ENCODE measurements at places on chromosomes 11 and 22.

GRCh38 chr11:106493751-106494150 is 416.3 kb downstream of the AASDHPPT start:
- DNase-seq = peak; percentile 16

DNA sequence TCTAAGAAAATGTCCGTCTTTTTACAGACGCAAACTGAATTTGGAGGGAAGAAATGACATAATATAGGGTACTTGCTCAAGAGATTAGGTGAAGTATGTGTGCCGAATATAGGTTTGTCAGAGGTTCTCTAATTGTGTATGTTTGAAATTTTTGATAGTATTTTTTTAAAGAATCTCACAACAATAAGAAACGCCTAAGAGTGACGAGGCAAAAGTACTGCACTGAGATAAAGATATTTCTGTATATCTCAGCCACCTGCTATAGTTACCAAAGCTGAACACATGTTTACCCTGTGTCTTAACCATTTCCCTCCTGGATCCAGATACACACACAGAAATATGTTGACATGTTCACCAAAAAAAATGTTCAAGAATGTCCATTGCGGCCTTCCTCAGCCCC is 92.0 kb downstream of the PRMT3 start:
- no peak for DNase-seq

DNA sequence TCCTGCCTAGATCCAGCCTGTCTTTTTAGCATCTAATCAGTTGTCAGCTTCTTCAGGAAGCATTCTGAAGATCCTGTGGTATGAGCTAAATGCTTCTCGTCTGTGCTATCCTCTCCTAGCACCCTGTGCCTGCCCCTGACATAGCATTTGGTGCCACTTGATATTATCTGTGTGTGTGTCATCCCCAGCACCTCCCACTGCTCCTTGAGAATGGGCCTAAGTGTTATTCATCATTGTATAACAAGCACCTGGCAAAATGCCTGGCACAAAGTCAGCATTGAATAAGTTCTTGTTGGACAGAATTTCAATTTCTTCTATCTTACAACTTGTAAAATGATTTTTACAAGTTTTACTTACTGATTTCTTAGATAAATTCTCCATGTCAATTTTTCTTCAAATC is 28.1 kb upstream of the OLFML1 start:
- peak; percentile 76 for DNase-seq

GRCh38 chr11:114399490-114400215 is 658 bp downstream of the C11orf71 start:
- DNase-seq = no peak

- DNase-seq = no peak
Observed at GRCh38 chr11:58622344-58622743, at the start of gene CNTF. CNTF (plus strand) TSS chr11:58622665; CDS start chr11:58622753, 88 bp downstream.

DNA sequence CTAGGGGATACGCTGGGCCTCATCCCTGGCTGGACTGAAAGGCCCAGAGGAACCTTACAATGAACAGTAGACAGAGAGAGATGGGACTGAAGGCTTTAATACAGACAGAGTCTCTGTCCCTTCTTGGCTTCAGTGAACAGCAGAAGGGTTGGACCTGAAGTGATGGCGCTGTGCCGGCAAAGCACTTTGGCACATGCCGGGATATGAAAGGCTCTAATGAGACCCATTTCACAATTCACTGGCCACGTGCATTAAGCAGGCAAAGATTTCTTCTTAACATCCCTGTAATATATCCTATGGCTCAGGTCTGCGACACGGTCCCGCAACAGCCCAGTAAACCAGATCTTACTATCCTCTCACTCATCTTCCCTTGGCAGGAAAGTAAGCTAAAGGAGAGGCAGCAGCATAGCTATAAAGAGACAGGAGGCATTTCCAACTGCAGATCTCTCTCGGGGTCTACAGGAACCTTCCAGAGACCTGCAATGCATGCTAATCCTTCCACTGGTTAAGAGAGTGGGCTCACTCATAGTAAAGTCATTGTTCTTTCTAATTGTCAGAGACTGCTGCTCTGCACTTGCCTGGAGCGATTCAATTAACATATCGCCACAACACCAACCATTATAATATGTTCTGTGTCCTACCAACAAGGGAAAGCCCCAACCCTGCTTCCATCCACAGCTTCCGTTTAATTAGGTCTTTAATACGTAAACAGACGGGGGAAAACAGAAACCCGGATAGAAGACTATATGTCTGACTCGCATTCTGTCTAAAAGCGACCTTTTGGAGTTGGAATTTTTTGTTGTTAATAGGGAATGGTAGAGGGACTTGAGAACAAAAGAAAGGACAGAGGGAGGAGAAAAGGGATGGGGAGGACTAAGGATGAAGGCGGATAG is 1179.0 kb downstream of the LRRC4C start:
- no peak for DNase-seq

GRCh38 chr11:77063861-77064260 is 2.9 kb upstream of the CAPN5 start:
- no peak for DNase-seq

GRCh38 chr11:75891947-75892739 is 77.1 kb downstream of the UVRAG start:
- no peak for DNase-seq

- no peak for DNase-seq
Observed at GRCh38 chr11:95968585-95968984, 44.7 kb upstream of the MTMR2 start.

GRCh38 chr11:41267451-41267850 is 192.0 kb downstream of the LRRC4C start:
- no peak for DNase-seq

GRCh38 chr11:7671347-7672215 is 1.7 kb downstream of the CYB5R2 start:
- DNase-seq = no peak

GRCh38 chr11:122523846-122524805 is 131.4 kb upstream of the UBASH3B start:
- DNase-seq = peak; percentile 25

DNA sequence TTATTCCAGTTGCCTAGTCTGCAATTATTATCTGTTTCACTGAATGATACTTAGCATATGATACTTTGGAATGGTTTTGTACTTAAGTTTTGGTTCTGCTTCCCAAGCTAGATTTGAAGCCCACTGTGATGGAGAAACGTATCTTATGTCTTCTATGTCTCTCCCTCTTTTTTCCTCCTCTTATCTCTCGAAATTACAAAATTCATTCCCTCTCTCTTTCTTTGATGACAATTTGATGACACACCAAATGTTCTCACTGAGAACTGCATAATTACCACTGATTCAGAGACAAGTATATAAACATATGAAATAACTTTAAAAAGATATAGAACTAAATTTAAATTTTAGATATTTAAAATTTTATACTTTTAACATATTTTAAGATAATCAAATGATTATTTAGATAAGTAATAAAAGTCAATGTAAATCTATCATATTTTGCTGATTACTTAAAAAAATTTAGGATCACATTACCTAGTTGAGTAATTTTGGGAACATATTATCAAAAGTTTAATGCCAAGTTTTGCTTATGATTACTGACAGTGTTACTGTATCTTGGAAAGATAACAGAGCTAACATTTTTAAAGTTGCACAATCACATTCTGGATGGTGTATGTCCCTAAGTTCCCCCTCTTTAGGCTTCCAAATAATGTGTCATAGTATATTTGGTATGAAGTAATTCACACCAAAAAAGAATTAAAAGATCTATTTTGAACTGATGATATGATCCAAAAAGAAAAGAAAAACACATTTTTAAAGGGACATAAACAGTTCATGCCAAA is 255.3 kb downstream of the SBF2 start:
- no peak for DNase-seq

DNA sequence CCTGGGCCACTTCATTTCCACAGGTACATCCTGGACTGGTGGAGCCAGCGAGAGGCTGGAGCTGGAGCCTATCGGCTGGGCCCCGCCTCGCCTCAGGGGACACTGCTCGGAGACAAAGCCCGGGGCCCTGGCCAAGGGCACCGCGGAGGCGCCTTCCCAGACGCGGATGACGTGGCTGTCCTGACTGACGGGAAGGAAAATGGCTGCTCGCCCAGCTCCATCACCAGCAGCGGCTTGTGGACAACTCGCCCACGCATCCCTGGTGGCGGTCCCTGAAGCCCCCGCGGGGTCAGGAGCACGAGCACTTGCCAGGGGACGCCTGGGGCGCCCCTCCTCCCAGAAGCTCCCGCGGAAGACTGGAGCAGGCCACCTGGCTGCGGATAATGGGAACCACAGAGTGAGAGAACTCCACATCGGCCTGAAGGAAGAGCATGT is 49.6 kb downstream of the CECR2 start:
- no peak for DNase-seq

DNA sequence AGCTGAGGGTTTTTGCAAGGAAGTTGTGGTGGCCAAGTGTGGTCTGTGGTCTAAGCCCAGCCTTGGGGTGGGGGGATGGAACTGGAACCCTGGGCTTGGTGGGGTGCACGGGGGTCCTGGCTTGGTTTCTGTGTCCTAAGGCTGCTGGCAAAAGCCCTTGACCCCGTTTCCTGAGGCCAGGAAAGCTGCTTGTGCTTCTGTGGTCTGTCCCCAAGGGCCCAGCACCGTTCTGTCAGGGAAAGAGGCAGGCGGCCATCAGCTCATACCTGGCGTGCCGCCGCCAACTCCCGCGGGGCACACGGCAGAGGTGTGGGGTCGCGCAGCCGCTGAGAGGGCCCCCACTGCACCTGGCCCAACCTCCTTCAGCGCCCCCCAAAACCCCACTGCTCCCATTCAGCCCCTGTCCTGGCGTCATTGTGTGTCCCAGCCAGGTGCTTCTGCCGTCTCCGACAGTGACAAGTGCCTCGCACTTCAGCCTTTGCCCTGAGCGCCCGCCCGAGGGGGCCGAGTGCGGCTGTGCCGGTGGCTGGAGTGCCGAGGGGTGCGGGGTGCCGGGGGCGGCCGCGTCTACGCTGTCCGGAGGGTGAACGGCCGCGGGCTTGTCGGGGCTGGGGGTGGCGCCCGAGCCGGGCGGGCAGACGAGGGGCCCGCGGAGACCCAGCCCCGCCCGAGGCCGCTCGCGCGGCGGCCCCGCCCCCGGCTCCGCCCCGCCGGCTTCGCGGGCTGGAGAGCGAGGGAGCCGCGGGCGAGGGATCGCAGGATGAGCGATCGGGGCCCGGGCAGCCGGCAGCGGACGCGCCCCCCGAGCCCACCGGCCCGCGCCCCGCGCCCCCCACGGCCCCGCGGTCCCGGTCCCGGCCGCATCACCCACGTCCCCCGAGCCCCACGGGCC is at the start of gene CNIH2:
Gene CNIH2 (plus strand): TSS at position 705 of the 892 bp plus-strand sequence. CDS start 282 bp downstream, outside the sequence.
- DNase-seq = no peak

- DNase-seq = peak; percentile 62
Observed at GRCh38 chr11:46210133-46210636, 67.3 kb upstream of the CREB3L1 start.

DNA sequence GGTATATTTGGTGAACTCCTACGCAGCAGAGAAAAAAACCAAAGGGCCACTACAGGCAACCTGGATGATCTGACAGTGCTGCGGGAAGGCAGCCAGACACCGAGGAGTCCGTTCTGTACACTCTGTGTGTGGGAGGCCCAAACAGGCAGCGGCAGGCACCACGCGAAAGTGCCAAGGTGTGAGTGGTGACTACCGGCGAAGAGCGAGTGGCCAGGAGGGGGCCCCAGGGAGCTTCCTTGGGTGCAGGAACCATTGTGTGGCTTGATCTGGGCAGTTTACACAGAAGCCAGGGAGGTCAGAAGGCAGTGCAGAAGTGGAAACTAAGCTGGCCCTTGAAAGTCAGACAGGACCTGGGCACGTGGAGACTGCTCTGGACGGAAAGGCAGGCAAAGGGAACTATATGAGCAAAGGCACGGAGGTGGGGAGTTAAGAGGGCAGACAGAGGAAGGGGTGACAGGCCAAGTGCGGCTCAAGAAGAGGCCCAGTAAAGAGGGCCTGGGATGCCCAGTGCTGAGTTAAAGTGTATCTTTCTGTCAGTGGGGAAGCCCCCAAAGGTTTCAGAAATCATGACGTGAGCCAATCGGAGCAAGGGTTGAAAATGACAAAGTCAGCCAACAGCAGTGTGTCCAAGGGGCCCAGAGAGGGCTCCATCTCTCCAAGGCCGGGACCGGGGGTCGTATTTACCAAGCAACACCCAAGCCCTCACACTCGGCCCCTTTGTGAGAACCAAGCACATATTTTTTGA is 10.6 kb downstream of the TMEM184B start:
- DNase-seq = no peak

DNA sequence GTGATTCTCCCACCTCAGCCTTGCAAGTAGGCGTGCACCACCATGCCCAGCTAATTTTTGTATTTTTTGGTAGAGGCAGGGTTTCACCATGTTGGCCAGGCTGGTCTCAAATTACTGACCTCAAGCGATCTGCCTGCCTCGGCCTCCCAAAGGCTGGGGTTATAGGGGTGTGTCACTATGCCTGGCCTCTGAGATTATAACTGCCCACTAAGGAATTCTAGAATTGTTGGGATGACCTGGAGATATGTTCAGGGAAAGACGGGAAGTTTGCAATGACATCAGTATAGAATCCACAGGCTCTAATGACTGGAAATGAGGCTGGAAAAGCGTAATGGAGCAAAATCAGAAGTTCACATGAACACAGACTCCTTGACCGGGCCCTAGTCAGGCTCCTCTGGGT is 62.2 kb downstream of the CLMP start:
- no peak for DNase-seq

DNA sequence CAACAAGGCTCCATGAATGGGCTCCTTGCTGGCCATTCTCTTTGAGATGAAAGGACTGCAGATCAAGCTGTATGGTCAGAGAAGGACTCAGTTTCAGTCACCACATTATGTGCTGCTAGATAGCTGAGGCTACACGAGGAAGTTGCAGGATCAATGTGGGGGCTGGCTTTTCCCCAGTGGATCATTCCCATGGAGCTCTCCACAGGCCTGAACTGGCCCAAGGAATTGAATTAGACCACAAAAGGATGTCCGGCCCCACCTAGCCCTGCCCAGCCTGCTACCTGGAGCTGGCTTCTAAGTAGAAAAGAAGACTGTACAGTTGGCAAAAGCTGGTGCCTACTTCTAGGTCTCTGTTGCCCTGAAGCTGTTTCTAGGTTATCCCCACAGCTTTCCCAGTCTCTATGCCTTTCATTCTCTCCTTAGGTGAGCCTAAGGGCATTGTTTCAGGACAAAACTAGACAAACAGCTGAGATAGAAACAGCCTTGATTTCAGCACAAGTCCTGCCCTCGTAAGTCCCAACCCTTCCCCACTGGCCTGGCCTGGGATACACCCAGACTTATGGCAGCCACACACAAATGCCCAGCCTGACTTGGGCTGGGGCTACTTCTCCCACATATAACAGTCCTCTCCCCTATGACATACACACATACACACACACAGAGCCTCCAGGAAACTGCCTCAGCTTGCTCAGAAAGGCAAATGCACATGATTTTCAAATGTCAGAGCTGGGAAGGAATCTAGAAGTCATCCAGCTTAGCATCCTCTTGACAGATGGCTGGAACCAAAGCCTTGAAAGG is 129.1 kb upstream of the NCAM1 start:
- DNase-seq = no peak

- no peak for DNase-seq
Observed at GRCh38 chr11:115391598-115391997, 112.6 kb downstream of the CADM1 start.

- no peak for DNase-seq
Observed at GRCh38 chr11:44286911-44287310, 23.0 kb downstream of the ALX4 start.

DNA sequence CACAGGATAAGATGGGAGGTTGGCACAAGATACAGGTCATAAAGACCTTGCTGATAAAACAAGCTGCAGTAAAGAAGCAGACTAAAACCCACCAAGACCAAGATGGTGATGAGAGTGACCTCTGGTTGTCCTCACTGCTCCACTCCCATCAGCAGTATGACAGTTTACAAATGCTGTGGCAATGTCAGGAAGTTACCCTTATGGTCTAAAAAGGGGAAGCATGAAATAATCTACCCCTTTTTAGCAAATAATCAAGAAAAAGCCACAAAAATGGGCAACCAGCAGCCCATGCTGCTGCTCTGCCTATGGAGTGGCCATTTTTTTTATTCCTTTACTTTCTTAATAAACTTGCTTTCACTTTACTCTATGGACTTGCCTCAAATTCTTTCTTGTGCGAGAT is 8.7 kb upstream of the PIWIL4 start:
- no peak for DNase-seq

All from AG09309 (cell line).